ENCODE measurements at places on chromosomes 11 and 22. TPM values are rescaled to one million over a fixed set of nuclear protein-coding genes. Genes with fewer than 3 reads are reported as not detected.

The CNGA4 gene
- 0.09 TPM for total RNA-seq

The CHADL gene
- total RNA-seq, result 1.8 TPM

The HDHD5 gene
- total RNA-seq, result 34.0 TPM

The BTBD18 gene
- not detected for total RNA-seq

The OLFML1 gene
- total RNA-seq, result 3.1 TPM

All from smooth muscle cell of bladder (primary cell).